ENCODE measurements at places on chromosomes 4 and X. TPM values are rescaled to one million over a fixed set of nuclear protein-coding genes. Genes with fewer than 3 reads are reported as not detected.

DNA sequence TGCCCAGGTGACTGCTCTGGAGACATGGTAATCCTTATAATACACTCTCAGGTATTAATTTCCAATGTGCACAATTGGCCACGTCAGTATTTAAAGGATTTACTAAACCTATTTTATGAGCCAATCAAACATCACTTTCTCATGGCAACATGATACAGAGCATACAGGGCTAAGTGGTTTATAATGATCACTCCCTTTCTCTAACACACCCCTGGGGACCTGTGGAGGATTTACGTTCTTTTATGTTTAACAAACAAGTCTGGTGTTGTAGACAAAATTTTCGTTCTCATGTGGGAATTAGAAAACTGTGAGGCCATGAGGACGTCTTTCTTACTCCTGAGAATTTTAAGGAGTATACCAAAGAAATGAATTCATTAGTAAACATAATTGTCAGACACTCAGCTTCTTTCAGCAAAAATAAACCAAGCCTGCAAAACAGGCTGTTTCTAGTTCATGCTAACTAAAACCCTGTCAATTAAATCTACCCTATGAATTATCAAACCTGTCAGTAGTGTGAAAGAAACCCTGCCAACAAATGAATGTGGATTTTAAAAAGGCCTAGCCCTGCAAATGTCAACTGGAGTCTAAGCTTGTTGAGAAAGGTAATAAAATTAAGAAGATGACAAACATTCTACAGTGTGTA, 155.8 kb downstream of the PDGFC start:
- H3K27ac ChIP-seq: no peak overlapping the region
- peaks cover 31% of the 10 kb centered on the region for H3K36me3 ChIP-seq
- no peak overlapping the region for H3K4me3 ChIP-seq
- DNase-seq: no peak
- H3K4me1 ChIP-seq: peaks cover 43% of the 10 kb centered on the region

- H3K27me3 ChIP-seq: no peaks in the 10 kb centered on the region
- no peak overlapping the region for H3K4me3 ChIP-seq
- DNase-seq: no peak
- peaks cover 6% of the 10 kb centered on the region for H3K4me1 ChIP-seq
- H3K27ac ChIP-seq: no peak overlapping the region
- no peaks in the 10 kb centered on the region for H3K36me3 ChIP-seq
Observed at GRCh38 chr4:26931966-26932365, 71.3 kb downstream of the STIM2 start.

DNA sequence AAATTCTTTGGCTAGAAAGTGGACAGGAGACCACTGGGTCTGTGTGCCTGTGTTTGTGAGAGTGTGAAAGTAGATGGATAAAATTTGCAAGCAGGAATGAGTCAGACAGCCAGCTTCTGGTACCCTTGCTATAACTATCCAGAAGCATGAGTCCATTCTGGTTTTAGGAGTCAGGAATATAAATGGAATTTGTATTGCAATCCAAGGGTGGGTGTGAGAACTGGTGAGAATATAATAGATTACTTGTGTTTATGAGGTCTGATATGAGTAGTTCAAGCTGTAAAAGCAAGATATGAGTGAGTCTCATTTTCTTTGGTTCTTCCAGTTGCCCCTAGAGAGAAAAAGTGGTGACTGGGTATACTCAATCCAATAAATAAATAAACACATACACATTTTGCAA, 212.7 kb upstream of the TAPT1 start:
- H3K27ac ChIP-seq: no peak overlapping the region
- peaks cover 34% of the 10 kb centered on the region for H3K4me1 ChIP-seq
- H3K4me3 ChIP-seq: peak overlapping the region; percentile 46
- H3K27me3 ChIP-seq: peaks cover 17% of the 10 kb centered on the region

DNA sequence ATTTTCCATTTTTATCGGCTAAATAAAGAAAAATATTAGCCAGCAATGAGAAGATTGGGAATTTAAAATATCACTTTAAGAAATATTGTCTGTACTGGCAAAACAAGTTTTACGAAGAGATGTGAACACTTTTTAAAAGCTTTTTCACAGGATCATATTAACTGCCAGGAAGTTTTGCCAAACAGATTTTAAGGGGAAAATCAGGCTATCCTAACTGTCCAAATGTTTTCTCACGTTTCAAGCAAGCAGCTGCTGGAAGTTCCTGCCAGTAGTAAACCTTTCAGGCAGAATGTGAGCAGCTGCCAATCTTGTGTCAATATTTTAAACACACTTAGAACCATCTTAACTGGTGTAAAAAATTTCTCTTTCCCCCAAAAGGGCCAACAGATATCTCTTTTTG, 101.1 kb downstream of the ADGRL3 start:
- no peak overlapping the region for H3K4me3 ChIP-seq
- H3K36me3 ChIP-seq: no peaks in the 10 kb centered on the region
- H3K27ac ChIP-seq: no peak overlapping the region
- no peaks in the 10 kb centered on the region for H3K27me3 ChIP-seq
- no peak for DNase-seq

DNA sequence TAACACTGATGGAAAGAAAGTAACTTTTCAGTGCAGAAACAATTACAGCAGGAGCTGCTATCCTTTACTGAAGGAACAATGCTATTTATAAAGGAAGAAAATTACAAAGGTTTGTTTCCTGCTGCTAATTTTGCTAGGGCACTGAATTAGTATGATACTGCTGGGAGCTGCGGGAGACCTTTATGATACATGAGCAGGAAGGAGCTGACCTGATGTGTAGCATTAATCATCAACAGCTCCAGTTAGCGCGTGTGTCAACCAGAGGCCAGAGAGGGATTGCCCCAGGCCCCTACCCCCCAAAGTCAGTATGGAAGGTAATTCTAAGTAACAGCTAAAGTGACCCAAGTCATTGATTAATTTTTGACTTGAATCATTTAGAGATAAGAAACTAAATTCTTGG, 728.9 kb downstream of the PCDH18 start:
- DNase-seq: no peak
- no peaks in the 10 kb centered on the region for H3K36me3 ChIP-seq
- no peaks in the 10 kb centered on the region for H3K27me3 ChIP-seq
- H3K4me3 ChIP-seq: no peak overlapping the region

DNA sequence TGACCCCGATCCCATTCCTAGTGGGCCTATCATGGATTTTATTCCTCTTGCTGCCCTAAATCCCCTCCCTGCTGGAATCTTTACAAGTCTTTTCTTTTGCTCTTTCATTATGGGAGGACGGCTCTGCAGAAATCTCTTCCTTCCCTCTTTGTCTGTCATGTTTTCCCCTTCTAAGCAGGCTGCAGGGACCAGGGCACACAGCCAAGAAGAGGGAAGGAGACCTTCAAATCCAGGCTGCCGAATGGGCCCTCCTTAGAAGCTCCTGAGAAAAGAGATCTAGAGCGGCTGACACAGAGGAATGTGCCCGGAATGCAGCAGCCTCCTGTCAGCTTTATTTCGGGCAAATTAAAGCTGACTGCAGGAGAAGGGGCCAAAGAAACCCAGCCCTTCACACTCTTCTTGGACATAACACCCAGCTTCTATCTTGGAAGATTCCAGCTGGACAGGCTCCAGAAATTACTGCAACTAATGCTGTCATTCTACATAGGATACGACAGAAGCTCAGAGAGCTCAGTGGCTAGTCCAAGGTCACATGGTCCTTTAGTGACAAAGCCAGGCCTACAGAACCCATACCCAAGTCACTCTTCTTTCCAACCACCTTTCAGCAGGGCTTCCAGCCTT, 187.8 kb upstream of the NHS start:
- H3K27ac ChIP-seq: no peak overlapping the region
- no peak overlapping the region for H3K4me3 ChIP-seq
- no peaks in the 10 kb centered on the region for H3K27me3 ChIP-seq
- no peak for DNase-seq
- H3K36me3 ChIP-seq: no peaks in the 10 kb centered on the region

- DNase-seq: no peak
- no peak overlapping the region for H3K4me3 ChIP-seq
- H3K27ac ChIP-seq: no peak overlapping the region
- H3K36me3 ChIP-seq: no peaks in the 10 kb centered on the region
- peaks cover 2% of the 10 kb centered on the region for H3K27me3 ChIP-seq
Observed at GRCh38 chrX:23118890-23119527, 119.2 kb downstream of the DDX53 start.

GRCh38 chr4:173415885-173416653, 17.2 kb upstream of the SCRG1 start:
- no peaks in the 10 kb centered on the region for H3K27me3 ChIP-seq

GRCh38 chrX:39301036-39301435, 499.8 kb downstream of the MID1IP1 start:
- no peaks in the 10 kb centered on the region for H3K36me3 ChIP-seq
- H3K4me1 ChIP-seq: no peaks in the 10 kb centered on the region
- no peak overlapping the region for H3K4me3 ChIP-seq

DNA sequence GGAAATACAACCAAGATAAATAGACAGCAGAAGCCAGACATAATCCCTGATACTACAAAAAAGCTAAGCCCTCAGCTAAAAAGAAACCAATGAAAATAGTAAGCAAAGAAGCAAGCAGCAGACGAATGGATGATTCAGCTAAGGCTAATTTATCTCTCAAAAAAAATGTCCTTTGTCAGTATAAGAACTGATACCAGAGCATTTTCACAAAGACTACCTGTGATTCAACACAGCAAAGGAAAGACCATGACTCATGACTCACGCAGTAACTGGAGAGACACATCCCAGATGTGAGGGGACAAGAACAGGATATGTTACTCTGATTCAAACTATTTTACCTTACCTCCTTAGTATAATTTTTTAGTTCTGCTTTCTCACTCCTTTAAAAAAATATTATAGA, 22.7 kb upstream of the TMPRSS11F start:
- no peak for DNase-seq
- H3K36me3 ChIP-seq: no peaks in the 10 kb centered on the region
- no peaks in the 10 kb centered on the region for H3K4me1 ChIP-seq
- H3K27me3 ChIP-seq: no peaks in the 10 kb centered on the region
- no peak overlapping the region for H3K27ac ChIP-seq

DNA sequence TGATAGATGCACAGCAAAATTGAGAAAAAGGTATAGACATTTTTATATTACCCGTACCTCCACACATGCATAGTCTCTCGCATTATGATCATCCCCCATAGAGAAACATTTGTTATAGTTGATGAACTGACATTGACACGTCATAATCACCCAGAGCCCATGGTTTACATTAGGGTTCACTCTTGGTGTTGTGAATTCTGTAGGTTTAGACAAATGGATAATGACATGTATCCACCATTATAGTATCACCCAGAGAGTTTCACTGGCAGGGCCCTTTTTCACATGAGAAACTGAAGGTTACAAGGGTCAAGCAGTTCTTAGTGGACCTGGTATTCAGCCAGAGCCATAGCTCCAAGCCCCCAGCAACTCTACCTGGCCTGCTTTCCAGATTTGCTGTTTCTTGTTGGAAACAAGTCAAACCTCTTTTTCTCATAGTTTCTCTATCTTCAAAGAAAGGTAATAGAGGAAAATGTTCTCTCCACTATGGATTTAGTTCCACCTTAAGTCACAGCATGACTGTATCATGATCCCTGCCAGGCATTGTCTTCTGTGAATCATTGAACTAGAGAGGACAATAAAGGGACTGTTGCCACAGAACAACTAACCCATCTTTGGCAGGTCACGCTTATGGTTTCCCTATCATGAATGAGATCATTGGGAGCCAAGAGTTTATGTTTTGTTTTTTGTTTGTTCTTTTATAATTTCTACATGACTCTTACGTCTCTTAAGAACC, 64.0 kb downstream of the HHIP start:
- H3K4me1 ChIP-seq: peaks cover 70% of the 10 kb centered on the region
- no peaks in the 10 kb centered on the region for H3K36me3 ChIP-seq
- H3K27me3 ChIP-seq: no peaks in the 10 kb centered on the region
- peak overlapping the region; percentile 29 for H3K27ac ChIP-seq
- no peak overlapping the region for H3K4me3 ChIP-seq

- H3K27ac ChIP-seq: peak overlapping the region; percentile 78
- DNase-seq: no peak
- H3K4me1 ChIP-seq: peaks cover 60% of the 10 kb centered on the region
- peaks cover 43% of the 10 kb centered on the region for H3K36me3 ChIP-seq
Observed at GRCh38 chr4:168474660-168475320, 5.5 kb downstream of the DDX60L start.

DNA sequence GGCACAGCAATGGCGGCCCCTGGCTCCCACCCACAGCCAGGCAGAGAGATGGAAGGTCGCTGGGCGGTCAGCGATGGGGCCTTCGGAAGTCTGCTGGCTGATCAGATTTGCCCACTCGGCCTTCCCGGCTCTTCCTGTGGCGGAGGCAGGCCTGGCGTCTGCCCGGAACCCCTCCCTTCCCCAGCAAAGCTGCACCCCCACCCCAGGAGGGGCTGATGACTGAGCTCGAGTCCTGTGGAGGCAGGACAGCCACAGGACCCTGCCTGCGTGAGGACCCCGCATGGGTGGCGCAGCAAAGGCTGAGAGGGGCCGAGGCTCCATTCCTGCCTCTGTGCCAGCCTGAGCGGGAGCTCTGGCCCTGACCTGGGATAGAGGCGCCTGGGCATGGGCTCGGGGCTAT, 34.8 kb downstream of the TACC3 start:
- no peak overlapping the region for H3K27ac ChIP-seq
- no peaks in the 10 kb centered on the region for H3K4me1 ChIP-seq

- H3K36me3 ChIP-seq: no peaks in the 10 kb centered on the region
- no peaks in the 10 kb centered on the region for H3K4me1 ChIP-seq
- H3K27me3 ChIP-seq: no peaks in the 10 kb centered on the region
- H3K27ac ChIP-seq: no peak overlapping the region
- no peak overlapping the region for H3K4me3 ChIP-seq
Observed at GRCh38 chrX:44003975-44004374, 30.8 kb upstream of the NDP start.

- H3K4me3 ChIP-seq: no peak overlapping the region
- peaks cover 15% of the 10 kb centered on the region for H3K36me3 ChIP-seq
- H3K27me3 ChIP-seq: peaks cover 8% of the 10 kb centered on the region
Observed at GRCh38 chr4:183347566-183347965, 25.3 kb upstream of the CLDN24 start.

DNA sequence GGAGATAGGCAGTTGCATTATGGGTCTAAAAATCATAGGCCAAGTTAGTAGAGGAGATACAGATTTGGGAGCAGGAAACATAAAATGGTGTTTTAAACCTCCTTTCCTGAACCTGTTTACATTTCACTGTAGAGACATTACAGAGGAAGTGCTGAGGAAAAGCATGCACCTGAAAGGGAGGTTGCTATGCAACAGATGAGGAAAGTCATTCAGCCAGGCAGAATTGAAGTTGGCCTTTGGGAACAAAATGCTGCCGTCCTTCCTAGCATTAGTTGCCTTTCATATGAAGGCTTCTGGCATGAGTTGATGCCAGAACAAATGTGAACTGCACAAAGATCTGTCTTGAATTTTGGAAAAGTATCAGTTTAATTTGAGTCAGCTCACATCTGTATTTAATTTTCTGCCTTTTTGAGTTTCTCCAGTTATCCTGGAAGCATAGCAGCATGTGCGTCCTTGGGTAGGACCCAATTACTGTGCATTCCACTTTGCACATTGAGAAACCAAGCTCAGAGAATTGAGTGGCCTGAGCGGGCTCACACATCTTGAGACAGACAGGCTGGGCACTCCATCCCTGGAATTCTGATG, 38.2 kb downstream of the MAGED1 start:
- no peaks in the 10 kb centered on the region for H3K27me3 ChIP-seq
- no peak overlapping the region for H3K27ac ChIP-seq
- no peaks in the 10 kb centered on the region for H3K4me1 ChIP-seq
- H3K36me3 ChIP-seq: no peaks in the 10 kb centered on the region

The CYSLTR1 gene
- total RNA-seq: not detected

The FAM9B gene
- total RNA-seq: not detected

The CCNQ gene
- 32.6 TPM for total RNA-seq

The PAGE3 gene
- not detected for total RNA-seq

The UGT2A1 gene
- total RNA-seq: not detected

The TXK gene
- not detected for total RNA-seq

The SMIM10L2A gene
- not detected for total RNA-seq

The USP17L19 gene
- total RNA-seq: not detected

Measured in HFFc6 (cell line).